ENCODE measurements at places on chromosomes 5 and 9. TPM values are rescaled to one million over a fixed set of nuclear protein-coding genes. Genes with fewer than 3 reads are reported as not detected.
A peak's percentile ranks its signal among the peaks of the same experiment; 100 is the strongest.

- no peak for DNase-seq
These were observed 65.2 kb downstream of the JMY start for GRCh38 chr5:79301046-79301712.

- peak; percentile 71 for DNase-seq
These were observed 554 bp downstream of the JAK2 start for GRCh38 chr9:4985386-4986266.

DNA sequence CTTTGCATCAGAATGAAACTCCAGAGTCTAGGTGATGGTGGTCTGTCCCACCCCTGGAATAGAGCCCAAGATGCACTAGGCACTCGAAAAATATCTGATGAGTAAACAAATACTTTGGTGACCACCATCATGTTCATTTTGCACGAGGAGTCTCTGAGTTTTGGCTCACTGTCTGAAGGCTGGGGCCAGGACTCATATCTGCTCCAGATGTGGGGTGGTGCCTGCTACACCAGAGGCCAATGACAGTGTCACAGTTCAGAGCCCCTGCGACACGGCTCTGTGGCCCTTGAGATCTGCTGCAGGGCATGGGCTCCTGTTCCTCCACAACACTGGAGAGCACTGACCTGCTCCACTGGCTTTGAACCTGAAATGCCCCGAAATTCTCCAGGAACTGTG, 164.6 kb downstream of the ROR2 start:
- DNase-seq, result no peak

GRCh38 chr5:159451197-159452052, 121.1 kb upstream of the IL12B start:
- no peak for DNase-seq

DNA sequence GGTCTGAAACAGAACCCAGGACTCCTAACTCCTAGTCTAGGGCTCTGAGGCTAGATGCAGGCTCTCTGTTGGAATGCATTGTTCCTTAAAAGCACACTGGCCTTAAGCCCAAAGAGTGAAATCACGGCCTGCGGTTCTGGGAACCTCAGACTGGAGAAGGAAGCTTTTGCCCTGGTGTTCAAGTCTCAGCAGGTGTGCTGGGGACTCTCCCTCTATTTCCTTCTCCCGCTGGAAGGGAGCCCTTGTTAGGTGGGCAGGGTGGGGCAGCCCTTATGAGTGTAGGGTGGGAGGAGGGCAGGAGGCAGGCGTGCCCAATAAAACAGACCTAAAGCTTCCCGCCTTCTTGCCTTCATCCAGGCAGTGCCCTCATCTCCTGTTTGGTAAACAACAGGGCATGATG, 1.8 kb upstream of the PPARGC1B start:
- DNase-seq, result no peak

DNA sequence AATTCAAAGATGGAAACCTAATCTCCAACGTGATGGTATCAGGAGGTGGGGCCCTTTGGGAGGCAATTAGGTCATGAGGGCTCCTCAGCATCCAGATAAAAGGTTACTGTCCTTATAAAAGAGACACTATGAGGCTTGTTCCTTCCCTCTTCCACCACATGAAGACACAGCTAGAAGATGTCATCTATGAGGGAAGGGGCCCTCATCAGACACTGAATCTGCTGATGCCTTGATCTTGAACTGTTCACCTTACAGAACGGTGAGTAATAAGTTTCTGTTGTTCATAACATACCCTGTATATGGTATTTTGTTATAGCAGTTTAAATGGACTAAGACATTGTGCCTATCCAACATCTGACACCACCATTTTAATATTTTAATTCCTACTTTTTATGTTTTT, 19.7 kb upstream of the CCNH start:
- no peak for DNase-seq

DNA sequence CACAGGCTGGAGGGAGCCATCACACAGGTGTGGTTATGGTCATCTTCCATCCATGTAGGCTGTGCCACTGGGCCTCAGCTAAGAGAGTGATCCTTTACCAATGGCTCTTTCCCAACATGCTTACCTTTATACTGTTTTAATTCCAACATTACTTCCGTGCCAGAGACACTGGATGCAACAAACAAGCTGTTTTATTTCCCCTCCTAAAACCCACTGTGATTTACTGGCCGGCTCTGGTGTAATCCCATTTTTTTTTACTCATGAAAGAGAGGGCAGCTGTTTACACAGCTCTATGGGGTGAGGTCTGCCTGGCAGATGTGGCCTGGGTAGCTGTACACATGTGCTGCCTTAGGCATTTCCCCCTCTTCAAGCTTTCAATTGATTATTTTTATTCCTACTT, 58.5 kb downstream of the MACROH2A1 start:
- DNase-seq, result peak; percentile 21

APBA1 gene
- total RNA-seq, result 8.0 TPM

GPRIN1 gene
- total RNA-seq, result 0.81 TPM

NUTM2G gene
- not detected for total RNA-seq

STC2 gene
- 4.9 TPM for total RNA-seq

All from aorta (tissue), 5 donors.